ENCODE measurements at places on chromosomes 11 and 22.

DNA sequence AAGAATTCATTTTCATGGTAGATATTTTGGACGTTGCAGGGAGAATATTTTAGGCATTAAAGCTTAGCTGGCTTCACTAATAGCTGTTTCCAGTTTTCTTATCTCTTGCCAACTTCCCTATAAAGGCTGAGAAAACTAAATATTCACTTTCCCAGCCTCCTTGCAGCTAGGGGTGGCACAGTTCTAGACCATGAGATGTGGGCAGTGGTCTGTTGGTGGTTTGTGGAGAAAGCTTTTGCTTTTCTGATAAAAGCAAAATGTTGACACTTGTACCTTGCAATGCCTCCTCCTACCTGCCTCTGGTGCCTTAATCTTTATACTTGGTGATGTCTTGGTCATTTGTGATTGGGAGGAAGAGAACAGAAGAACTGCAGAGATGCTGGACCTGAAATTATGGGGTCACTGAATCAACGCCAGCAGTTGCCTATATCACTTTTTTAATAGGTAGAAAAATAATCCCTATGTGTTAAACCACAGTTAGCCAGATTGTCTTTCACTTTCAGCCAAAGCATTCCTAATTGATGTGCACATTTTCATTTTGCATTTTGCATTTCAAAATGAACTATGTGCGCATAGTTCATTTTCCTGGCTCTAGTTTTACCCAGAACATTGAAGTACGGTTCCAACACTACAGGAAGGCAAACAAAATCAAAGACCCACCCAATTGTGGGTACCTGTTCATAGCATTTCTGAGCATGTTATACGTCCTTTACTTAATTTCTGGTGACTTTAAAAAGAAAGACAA is 24.9 kb upstream of the ABTB2 start:
- DNase-seq, result no peak

DNA sequence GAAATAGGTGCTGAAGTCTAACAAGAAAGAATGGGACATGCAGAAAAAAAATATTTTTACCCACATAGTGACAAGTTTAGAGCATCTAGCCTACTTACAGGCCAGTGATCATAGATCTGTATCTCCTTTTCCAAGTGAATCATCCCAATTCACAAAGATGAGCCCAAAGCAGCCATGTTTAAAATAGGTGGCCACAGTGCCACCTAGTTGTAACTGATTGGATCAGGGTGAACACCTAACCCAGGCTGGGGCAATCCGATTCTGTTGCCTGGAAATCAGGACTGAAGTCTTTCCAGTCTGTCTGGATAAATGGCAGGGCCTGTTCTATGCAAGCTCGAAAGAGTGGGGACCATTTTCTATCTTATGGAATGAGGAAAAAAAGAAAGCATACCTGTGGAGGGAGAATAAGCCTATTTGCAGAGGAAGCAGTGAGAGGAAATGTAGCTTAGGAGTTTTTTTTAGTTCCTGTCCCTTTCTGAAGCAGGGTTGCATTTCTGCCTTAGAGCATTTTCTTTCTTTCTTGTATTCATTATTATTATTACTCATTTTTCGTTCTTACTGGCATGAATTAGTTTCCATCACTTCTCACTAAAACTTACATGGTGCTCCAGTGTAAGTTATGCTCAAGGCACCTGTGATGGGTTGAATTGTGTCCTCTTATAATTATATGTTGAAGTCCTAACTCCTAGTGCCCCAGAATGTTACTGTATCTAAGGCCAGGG is 113.2 kb upstream of the RAG2 start:
- no peak for DNase-seq

- no peak for DNase-seq
Observed at GRCh38 chr11:64367931-64368672, 9.1 kb downstream of the RPS6KA4 start.

DNA sequence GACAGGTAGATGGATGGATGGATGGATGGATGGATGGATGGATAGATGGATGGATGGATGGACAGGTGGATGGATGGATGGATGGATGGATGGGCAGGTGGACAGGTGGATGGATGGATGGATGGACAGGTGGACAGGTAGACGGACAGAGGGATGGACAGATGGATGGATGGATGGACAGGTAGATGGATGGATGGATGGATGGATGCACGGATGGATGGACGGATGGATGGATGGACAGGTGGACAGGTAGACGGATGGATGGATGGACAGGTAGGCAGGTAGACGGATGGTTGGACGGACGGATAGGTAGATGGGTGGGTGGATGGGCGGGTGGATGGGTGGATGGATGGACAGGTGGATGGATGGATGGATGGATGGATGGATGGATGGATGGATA is 24.3 kb downstream of the PDGFB start:
- no peak for DNase-seq

GRCh38 chr11:68115285-68115684 is 5.9 kb downstream of the CHKA start:
- DNase-seq, result no peak

Data from amygdala (tissue), 56 donors.